A549 treated with dexamethasone at 1 μM for 4 hours (cell line): ENCODE measurements at places on chromosomes 3 and 15. TPM values are rescaled to one million over a fixed set of nuclear protein-coding genes. Genes with fewer than 3 reads are reported as not detected.

HYAL1 gene
- 0.40 to 0.69 TPM (median 0.57 TPM) in 5 replicates for total RNA-seq

HCN4 gene
- total RNA-seq: 0.15 to 0.38 TPM (median 0.37 TPM) in 5 replicates

AHSG gene
- total RNA-seq: 0.06 to 0.09 TPM (median 0.06 TPM) in 3 of 5 replicates, not detected in the others

BUB1B gene
- 25.6 to 30.3 TPM (median 28.8 TPM) in 5 replicates for total RNA-seq

IQCH gene
- total RNA-seq: 1.0 to 2.1 TPM (median 1.6 TPM) in 5 replicates

PSMD6 gene
- total RNA-seq: 76.7 to 87.8 TPM (median 79.7 TPM) in 5 replicates

STRIT1 gene
- not detected in 5 replicates for total RNA-seq

MFSD1 gene
- total RNA-seq: 41.7 to 47.8 TPM (median 43.0 TPM) in 5 replicates

PCSK6 gene
- 10.4 to 15.6 TPM (median 13.9 TPM) in 5 replicates for total RNA-seq

CSPG4 gene
- 0.06 to 0.18 TPM (median 0.11 TPM) in 5 replicates for total RNA-seq

GYG1 gene
- total RNA-seq: 29.8 to 36.3 TPM (median 32.3 TPM) in 5 replicates

ABHD17C gene
- total RNA-seq: 23.8 to 27.4 TPM (median 26.4 TPM) in 5 replicates

IP6K2 gene
- 45.8 to 56.2 TPM (median 52.9 TPM) in 5 replicates for total RNA-seq

SH3GL3 gene
- total RNA-seq: 0.40 to 0.59 TPM (median 0.56 TPM) in 5 replicates

THSD4 gene
- total RNA-seq: 21.1 to 32.4 TPM (median 29.6 TPM) in 5 replicates

RAB11A gene
- total RNA-seq: 267 to 337 TPM (median 288 TPM) in 5 replicates

TRH gene
- total RNA-seq: not detected in 5 replicates

NANOGP8 gene
- total RNA-seq: not detected in 5 replicates

ALDH1A2 gene
- total RNA-seq: 0.15 to 0.36 TPM (median 0.15 TPM) in 5 replicates

GNAT1 gene
- total RNA-seq: 0.03 to 0.48 TPM (median 0.21 TPM) in 4 of 5 replicates, not detected in the other

CLASP2 gene
- total RNA-seq: 13.1 to 22.3 TPM (median 19.9 TPM) in 5 replicates

CCR9 gene
- total RNA-seq: 0.08 TPM in 1 of 5 replicates, not detected in the others

USP13 gene
- 8.9 to 13.0 TPM (median 11.9 TPM) in 5 replicates for total RNA-seq

TMEM40 gene
- 0.18 to 0.51 TPM (median 0.30 TPM) in 4 of 5 replicates, not detected in the other for total RNA-seq

MESP2 gene
- total RNA-seq: 0.25 to 0.63 TPM (median 0.45 TPM) in 4 of 5 replicates, not detected in the other

FOXB1 gene
- total RNA-seq: not detected in 5 replicates

DUT gene
- total RNA-seq: 101 to 105 TPM (median 102 TPM) in 5 replicates

PLIN1 gene
- total RNA-seq: 0.06 to 0.09 TPM (median 0.08 TPM) in 5 replicates

DAPK2 gene
- total RNA-seq: 2.2 to 4.7 TPM (median 3.9 TPM) in 5 replicates

CPN2 gene
- not detected in 5 replicates for total RNA-seq

PLSCR5 gene
- not detected in 5 replicates for total RNA-seq

BLOC1S6 gene
- total RNA-seq: 15.8 to 20.4 TPM (median 19.9 TPM) in 5 replicates
